ENCODE measurements at places on chromosomes 12 and 14.

- no peak overlapping the region for H3K4me3 ChIP-seq
- H3K27ac ChIP-seq = no peak overlapping the region
- H3K27me3 ChIP-seq = no peaks in the 10 kb centered on the region
- H3K4me1 ChIP-seq = no peaks in the 10 kb centered on the region
- no peak for DNase-seq
These were observed 232.6 kb downstream of the FLRT2 start for GRCh38 chr14:85762526-85762925.

GRCh38 chr14:85042301-85042700, 487.6 kb upstream of the FLRT2 start:
- H3K4me1 ChIP-seq = no peaks in the 10 kb centered on the region
- DNase-seq = no peak
- H3K36me3 ChIP-seq = peaks cover 7% of the 10 kb centered on the region
- no peaks in the 10 kb centered on the region for H3K27me3 ChIP-seq
- no peak overlapping the region for H3K27ac ChIP-seq

GRCh38 chr12:77728018-77728417, 102.7 kb upstream of the NAV3 start:
- H3K36me3 ChIP-seq = no peaks in the 10 kb centered on the region
- no peak overlapping the region for H3K27ac ChIP-seq
- no peaks in the 10 kb centered on the region for H3K4me1 ChIP-seq
- no peak for DNase-seq
- H3K4me3 ChIP-seq = no peak overlapping the region

- H3K27ac ChIP-seq = peak within 1 kb of the TSS; percentile 92
- H3K4me1 ChIP-seq = peaks cover 19% of the 10 kb centered on the region
- H3K4me3 ChIP-seq = peak within 1 kb of the TSS; percentile 90
- peaks cover 9% of the 10 kb centered on the region for H3K36me3 ChIP-seq
- peak; percentile 52 for DNase-seq
- H3K27me3 ChIP-seq = no peaks in the 10 kb centered on the region
These were observed at the start of gene HVCN1 for GRCh38 chr12:110688446-110689280. HVCN1 (minus strand) TSS chr12:110689115; CDS start chr12:110683245, 5,870 bp downstream.

GRCh38 chr12:50725011-50725942, 38.6 kb upstream of the ATF1 start:
- no peaks in the 10 kb centered on the region for H3K27me3 ChIP-seq
- no peak overlapping the region for H3K4me3 ChIP-seq
- H3K36me3 ChIP-seq = peaks cover 93% of the 10 kb centered on the region
